ENCODE measurements at places on chromosomes 3 and 15.

- DNase-seq, result no peak
Measured at GRCh38 chr3:157520485-157521150, 17.4 kb upstream of the VEPH1 start.

- DNase-seq, result no peak
Measured at GRCh38 chr15:44035781-44036699, 159.0 kb downstream of the FRMD5 start.

DNA sequence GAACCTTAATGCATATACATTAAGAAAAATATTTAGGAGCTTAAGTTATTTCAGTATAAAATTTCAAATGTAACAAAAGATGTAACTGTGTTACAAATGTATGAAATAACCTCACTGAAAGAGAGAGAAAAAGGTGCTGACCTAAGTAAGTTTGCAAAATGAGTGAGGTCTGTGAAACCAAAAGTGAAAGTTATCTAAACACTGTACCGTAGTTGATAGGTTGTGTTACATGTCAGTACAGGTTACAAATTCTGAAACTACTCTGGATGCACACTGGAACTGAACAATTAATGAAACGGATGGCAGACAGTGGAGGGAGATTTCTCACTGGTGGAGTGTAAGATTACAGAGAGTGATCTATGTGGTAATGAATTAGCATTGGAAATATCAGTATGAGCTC is 420.7 kb downstream of the ZNF385D start:
- no peak for DNase-seq

GRCh38 chr15:38187630-38188313 is 64.9 kb upstream of the SPRED1 start:
- no peak for DNase-seq

GRCh38 chr3:10935028-10935427 is 57.5 kb upstream of the SLC6A1 start:
- no peak for DNase-seq

GRCh38 chr15:32990071-32990470 is 204.4 kb downstream of the FMN1 start:
- no peak for DNase-seq

GRCh38 chr3:46849045-46849631 is 14.1 kb downstream of the MYL3 start:
- DNase-seq, result no peak

- DNase-seq, result no peak
Measured at GRCh38 chr15:82105451-82106215, 59.8 kb upstream of the MEX3B start.

DNA sequence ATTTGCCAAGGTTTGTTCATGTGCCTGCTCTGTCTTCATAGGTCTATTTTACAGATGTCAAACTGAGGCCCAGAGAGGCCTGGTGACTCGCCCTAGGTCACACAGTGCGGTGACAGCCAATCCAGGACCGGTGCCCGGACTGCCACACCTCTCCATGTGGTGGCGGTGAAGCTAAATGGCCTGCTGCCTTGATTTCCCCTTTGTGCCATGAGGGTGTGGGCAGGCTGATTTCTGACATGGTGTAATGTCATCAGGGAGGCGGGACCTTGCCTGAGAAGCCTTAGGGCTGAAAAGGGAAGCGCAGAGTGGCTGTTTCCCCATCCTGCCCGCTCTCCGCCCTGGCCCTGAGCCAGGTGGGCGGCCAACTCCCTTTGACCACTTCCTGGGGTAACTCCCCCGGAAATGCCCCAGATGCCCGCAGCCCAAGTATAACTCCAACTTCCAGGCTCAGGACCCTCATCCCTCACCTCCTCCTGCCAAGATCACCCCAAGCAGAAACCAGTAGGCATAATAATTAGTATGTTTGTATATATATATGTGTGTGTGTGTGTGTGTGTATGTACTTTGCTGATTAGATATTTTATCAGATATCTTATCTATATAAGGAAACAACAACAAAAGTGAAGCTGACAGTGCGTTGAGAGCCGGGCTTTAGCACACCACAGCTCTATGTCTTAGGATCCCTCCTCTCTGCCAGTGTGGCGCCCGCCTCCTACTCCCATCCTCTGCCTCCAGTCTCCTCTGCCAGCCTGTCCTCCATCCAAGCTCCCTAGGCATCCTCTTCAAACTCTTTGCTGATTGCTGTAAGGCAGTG is 63.9 kb downstream of the IQSEC1 start:
- DNase-seq, result no peak
